CMK (cell line): ENCODE measurements at places on chromosomes 1 and 21.

GRCh38 chr1:17846341-17846740 lies 91.2 kb downstream of the ACTL8 start:
- no peak for DNase-seq

GRCh38 chr1:212640223-212640878 lies 31.8 kb downstream of the ATF3 start:
- DNase-seq = peak; percentile 25

DNA sequence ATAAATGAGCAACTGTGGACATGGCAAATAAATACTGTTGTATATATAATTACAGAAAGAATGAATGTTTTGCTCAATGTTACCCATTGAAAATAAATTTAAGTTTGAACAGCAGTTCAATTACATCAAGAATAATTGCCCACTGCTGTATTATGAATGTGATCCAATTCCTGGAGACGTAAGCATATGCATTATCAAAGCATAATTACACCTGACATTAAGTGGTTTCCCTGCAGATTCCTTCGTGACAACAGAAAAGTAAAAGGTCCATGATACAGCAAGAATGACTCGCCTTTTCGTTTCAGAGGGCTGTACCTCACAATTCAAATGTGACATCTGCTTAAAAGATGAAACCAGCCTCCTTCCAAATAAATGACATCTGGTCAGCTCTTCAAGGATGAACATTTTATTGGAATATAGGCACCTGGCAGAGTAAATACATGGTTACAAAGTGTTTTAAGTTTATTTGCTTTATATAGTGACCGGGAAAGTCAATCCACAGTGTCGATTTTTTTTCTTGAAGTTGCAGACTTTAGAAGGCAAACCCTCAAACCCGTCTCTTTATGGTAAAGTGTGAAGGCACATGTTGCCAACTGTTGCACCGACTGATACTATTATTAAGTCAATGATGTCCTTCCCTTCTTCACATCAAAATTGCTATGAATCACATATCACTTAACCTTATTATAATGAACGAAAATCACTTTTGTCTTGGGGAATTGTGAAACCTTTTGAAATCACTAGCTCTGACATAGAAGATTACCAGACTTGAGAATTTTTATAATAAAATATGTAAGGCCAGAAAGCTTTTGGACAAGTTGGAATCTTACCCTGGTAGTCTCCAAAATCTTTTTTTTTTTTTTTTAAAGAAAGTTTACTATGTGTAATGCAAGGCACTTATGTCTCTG lies 36.2 kb upstream of the EDEM3 start:
- no peak for DNase-seq

DNA sequence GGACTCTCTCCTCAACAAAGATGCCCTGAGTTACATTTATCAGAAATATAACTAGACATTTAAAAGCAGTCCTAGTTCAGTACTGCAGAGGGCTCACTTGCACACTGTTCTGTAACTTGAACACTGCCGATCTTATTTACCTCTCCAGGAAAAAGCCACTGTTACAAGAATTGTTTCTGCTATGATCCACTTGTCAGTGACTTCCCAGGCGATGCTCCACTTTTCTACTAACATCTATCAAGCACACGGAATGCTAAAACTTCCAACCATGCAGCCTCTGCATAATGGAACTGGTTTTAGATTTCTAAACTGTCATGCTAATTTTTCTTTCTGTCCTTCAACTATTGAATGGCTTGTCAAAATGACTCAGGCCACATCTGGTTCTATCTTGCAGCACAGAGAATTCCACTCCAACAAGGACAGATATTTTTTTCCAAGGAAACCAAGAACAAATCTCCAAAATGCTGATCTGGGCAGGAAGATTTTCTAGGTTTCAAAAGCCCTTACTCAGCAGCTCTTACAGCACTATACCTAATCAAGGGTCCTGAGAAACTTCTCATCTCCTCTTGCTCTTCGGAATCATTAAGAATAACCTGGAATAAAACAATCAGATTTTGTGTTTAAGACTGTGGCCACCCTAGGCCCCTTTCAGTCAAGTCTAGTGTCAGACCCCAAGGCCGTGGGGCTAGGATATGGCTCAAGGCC lies 9.9 kb downstream of the SEC16B start:
- no peak for DNase-seq

- DNase-seq = no peak
Measured at GRCh38 chr1:240312872-240313271, 221.2 kb downstream of the FMN2 start.

DNA sequence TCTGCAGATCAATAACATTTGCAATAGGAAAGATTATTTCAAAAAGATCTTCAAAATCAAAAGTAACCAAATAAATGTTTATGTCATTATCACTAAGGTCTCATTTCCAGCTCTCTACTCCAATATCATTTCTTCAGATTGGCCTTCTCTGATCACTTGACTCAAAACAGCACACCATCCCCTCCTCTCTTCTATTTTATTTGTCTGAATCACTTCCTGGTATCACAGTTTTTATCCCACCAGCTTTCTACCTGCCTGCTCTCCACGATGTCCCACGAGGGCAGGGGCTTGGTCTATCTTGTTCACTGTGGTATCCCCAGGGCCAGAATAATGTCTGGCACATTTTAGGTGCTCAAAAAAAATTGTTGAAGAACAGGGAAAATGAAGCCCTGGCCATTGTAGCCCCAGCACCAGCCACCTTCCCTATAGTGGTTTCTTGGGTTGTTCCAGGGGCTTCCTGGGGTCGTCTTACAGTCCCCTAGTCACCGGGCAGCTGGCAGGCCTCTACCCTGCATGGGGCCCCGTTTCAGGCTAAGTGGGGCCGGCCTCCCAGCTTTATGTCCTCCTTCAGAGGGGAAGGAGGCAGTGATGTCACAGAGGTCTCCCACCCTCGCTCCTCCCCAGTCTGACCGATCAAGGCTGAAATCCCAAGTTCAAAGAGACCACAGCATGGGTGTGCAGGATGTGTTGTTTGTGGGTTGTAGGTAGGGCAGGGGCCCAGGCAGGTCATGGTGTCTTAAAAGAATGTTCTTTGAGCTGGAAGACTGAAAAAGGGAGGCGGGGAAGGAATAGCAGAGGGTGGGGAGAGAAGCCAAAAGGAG lies 3.5 kb upstream of the PADI1 start:
- DNase-seq = no peak

- DNase-seq = no peak
Measured at GRCh38 chr1:53450225-53450624, 9.0 kb upstream of the DMRTB1 start.

GRCh38 chr1:14915356-14916054 lies 238.0 kb upstream of the TMEM51 start:
- DNase-seq = peak; percentile 65

- DNase-seq = no peak
Measured at GRCh38 chr1:96418969-96419368, 302.6 kb upstream of the PTBP2 start.

DNA sequence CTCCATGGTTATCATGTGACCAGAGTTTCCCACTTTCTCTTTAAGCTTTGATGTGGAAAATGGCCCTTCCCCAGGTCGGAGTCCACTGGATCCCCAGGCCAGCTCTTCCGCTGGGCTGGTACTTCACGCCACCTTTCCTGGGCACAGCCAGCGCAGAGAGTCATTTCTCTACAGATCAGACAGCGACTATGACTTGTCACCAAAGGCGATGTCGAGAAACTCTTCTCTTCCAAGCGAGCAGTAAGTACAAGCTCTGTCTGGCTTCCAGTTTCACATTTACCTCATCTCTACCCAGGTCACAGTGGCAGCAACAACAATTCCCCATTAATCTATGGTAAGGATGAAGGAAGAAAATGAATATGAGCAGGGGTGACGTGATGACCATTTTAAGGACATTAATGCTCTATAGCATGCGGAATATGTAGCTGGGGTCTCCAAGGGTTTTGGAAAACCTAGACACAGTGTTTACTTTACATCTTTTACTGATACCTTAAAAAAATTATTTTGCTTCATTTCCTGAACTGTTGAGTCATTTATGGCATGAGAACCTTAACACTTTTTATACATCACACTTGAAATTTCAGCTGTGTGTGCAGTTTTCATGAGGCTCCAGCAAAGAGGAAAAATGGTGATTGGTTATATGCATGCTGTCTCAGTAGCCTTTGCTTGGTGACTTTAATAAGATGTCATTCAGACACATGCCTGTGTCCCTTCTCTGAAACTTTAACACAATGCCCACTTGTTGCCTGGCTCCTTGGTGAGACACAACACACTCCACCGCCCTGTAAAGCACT lies 286.3 kb upstream of the SGIP1 start:
- DNase-seq = no peak

DNA sequence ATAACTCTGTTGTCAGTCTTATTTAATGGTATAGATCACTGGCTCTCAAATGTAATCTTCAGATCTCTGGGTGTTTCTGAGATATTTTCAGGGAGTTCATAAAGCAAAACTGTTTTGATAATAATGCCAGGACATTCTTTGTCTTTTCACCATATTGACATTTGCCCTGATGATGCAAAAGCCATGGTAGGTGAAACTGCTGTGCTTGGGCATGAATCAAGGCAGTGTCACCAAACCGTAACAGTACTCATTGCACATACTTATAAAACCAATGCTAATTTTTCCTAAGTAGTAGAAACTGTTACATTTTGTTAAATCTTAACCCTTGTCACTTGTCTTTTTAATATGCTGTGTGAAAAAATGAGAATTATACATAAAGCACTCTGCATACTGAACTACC lies 76.0 kb downstream of the RPS6KC1 start:
- no peak for DNase-seq

DNA sequence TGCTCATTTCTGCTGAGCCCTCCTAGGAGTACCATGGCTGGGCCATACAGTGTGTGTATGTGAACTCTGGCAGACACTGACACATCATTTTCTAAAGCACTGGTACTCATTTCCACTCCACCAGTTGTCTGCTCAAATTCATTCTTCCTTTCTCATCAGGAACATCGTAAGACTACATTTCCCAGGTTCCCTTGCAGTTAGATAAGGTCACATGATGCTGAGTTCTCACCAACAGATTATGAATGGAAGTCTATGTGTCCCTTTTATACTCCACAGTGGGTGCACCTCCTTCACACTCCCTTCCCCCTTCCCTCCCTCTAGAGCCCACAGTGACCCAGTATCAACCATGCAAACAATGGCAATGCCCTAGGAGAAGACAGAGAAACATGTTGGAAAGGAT lies 38.3 kb upstream of the PAX7 start:
- no peak for DNase-seq
